ENCODE measurements at places on chromosomes 16 and 17. TPM values are rescaled to one million over a fixed set of nuclear protein-coding genes. Genes with fewer than 3 reads are reported as not detected.

- no peak overlapping the region for H3K4me3 ChIP-seq
- H3K27me3 ChIP-seq: no peaks in the 10 kb centered on the region
- H3K27ac ChIP-seq: no peak overlapping the region
- no peak for DNase-seq
Measured at GRCh38 chr17:66787914-66788313, 47.0 kb upstream of the CACNG5 start.

DNA sequence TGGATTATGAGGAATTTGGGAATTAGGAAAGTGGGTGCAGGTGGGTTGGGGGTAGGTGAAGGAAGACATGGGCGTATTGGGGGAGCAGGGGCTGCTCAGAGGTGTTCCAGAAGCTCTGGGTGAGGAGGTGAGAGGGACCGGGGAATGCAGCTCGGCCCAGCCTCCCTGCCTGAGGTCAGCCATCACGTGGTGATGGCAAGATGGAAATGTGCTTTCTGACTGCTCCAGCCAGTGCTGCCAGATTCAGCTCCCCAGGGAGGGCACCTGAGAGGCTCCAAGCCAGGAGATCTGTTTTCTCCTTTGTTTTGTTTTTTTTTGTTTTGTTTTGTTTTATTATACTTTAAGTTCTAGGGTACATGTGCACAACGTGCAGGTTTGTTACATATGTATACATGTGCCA lies 35.2 kb upstream of the STH start:
- DNase-seq: no peak
- H3K27ac ChIP-seq: no peak overlapping the region
- H3K4me1 ChIP-seq: no peaks in the 10 kb centered on the region

DNA sequence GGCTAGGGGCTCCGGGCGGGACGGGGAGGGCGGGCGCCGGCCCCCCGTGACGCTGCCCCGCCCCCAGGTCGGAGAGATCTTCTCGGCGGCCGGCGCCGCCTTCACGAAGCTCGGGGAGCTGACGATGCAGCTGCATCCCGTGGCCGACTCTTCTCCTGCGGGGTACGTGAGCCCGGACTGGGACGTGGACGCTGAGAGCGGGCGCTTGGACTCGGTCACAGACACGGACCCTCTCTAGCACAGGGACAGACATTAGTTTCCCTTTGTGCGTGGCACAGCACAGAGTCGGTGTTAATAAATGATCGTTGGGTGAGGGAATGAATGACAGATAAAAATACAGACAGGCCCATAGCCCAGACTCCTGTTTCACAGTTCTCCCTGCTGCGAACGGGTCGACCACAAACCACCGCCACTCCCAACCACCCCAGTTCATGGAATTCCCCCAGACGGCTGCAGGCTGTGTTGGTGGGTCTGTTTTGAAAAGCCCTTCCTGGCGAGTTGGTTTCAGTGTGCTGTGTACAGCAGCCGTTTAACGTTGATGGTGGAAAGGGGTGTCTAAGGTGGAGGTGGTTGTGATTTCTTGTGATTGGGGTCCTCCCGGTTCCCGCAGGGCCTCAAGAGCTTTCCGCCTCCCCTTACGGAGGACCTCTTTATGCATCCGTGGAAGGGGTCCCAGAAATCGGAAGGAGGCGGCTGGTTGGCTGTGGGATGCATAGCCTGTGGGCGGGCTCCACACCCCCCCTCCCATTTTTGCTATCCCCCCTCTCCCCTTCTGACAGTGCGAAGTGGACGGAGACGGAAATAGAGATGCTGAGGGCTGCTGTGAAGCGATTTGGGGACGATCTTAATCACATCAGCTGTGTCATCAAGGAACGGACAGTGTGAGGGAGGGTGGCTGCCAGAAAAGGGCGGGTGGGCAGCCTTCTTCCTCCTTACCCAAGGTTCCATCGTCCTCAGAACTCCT lies 2.9 kb downstream of the RNASEK start:
- H3K4me3 ChIP-seq: peak overlapping the region; percentile 64
- peak overlapping the region; percentile 95 for H3K27ac ChIP-seq
- peak; percentile 61 for DNase-seq
- H3K27me3 ChIP-seq: no peaks in the 10 kb centered on the region
- peaks cover 16% of the 10 kb centered on the region for H3K4me1 ChIP-seq

Gene CD300LB
- total RNA-seq: 1.2 TPM

Gene DYNLL2
- total RNA-seq: 25.2 TPM

Data from lung (tissue), 17 donors.